ENCODE measurements at places on chromosomes 2 and 18.

- DNase-seq, result no peak
These were observed 87.4 kb upstream of the ITGB6 start for GRCh38 chr2:160287476-160287875.

GRCh38 chr2:28697602-28698149 lies 54.0 kb upstream of the PPP1CB start:
- no peak for DNase-seq

GRCh38 chr2:170313347-170313991 lies 135.5 kb downstream of the MYO3B start:
- no peak for DNase-seq

- DNase-seq, result no peak
These were observed 216.1 kb downstream of the TTC32 start for GRCh38 chr2:19685731-19686130.

DNA sequence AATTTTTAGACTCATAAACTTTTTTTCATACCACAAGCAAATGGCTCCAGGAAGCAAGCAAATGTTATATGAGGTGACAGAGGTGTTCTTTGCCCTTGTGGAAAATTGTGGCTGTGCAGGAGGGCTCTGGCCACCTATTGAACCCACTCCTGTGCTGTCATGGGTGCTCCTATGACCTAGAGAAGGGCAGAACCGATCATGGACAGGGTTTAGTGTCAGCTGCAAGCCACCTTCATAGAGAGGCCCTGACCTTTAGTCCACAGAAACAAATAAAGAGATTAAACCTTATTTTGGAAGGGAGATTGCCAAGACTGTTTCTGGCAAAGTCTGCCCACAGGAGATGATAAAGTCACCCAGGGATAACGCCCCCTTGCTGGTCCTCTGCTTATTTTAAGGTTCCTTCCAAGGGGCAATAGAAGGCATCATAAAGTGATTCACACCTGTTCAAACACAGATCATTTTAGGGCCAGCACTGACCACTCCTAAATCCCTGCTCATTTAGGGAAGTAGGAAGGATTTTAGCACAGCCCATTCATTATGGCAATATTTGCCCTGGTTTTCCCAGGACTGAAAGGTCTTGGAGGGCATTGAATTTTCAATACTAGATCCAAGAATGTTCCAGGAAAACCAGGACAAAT lies 26.1 kb upstream of the STAT4 start:
- DNase-seq, result no peak

- no peak for DNase-seq
These were observed 47.4 kb downstream of the MGAT5 start for GRCh38 chr2:134301099-134301927.

All from stimulated activated CD4-positive, alpha-beta T cell treated with anti-CD3 and anti-CD28 coated beads, Interleukin-4, amount 100 ng/mL, for 1 hour (primary cell).